ENCODE measurements at places on chromosomes 3 and 15. TPM values are rescaled to one million over a fixed set of nuclear protein-coding genes. Genes with fewer than 3 reads are reported as not detected.

DNA sequence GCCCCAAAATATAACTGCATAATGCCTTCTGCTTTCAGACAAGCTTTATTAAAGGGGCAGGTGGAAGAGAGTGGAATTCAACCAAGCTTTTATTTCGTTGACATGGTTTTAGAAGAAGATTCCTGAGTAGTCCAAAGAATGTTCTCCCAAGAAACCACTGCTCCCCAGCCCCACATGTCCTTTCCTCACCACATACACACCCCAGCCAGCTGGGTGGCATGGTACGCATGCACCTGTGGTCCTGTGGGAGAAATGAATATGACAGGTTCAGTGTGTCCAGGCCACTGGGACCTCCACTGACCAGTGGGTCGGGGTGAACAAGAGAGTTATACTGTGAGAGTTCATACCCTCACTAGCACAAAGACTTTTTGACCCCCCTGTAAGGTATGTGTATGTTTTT lies 30.2 kb downstream of the ARID3B start:
- peaks cover 20% of the 10 kb centered on the region for H3K36me3 ChIP-seq
- no peaks in the 10 kb centered on the region for H3K27me3 ChIP-seq
- DNase-seq: no peak
- H3K4me1 ChIP-seq: peaks cover 14% of the 10 kb centered on the region

- no peaks in the 10 kb centered on the region for H3K27me3 ChIP-seq
- H3K36me3 ChIP-seq: no peaks in the 10 kb centered on the region
- no peaks in the 10 kb centered on the region for H3K4me1 ChIP-seq
- H3K27ac ChIP-seq: no peak overlapping the region
Observed at GRCh38 chr3:133851931-133852330, 43.8 kb downstream of the RAB6B start.

AMT gene
- total RNA-seq: 33.4 TPM

KLHL40 gene
- total RNA-seq: not detected

- no peaks in the 10 kb centered on the region for H3K27me3 ChIP-seq
- H3K4me3 ChIP-seq: no peak overlapping the region
- DNase-seq: no peak
- no peaks in the 10 kb centered on the region for H3K4me1 ChIP-seq
- H3K27ac ChIP-seq: no peak overlapping the region
Observed at GRCh38 chr3:61719278-61719977, 158.1 kb downstream of the PTPRG start.

TOMM70 gene
- total RNA-seq: 37.1 TPM

GRCh38 chr3:71825551-71826283 lies 40.8 kb upstream of the PROK2 start:
- H3K36me3 ChIP-seq: no peaks in the 10 kb centered on the region
- DNase-seq: no peak
- no peaks in the 10 kb centered on the region for H3K4me1 ChIP-seq
- no peaks in the 10 kb centered on the region for H3K27me3 ChIP-seq
- H3K27ac ChIP-seq: no peak overlapping the region

CSPG5 gene
- total RNA-seq: 0.84 TPM

CACNA1D gene
- total RNA-seq: 2.8 TPM

DNA sequence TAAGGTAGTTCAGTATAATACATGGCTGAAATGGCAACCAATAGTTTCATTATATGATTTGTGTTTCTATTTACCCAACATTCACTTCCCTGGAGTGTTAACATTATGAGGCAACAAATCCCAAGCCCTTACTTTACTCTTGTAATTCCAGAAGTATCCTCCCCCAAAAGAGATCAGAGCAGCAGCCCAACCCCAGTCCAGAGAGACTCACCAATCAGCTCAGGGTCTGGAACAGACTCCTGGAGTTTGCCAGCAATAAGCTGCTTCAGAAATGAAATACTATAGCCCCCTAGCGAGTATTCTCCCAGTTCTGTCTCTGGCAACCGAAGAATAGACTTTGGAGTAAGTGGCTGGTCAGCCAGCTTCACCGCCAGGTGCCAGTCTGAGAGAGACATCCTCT lies 2.5 kb downstream of the UBL7 start:
- H3K27me3 ChIP-seq: no peaks in the 10 kb centered on the region
- H3K27ac ChIP-seq: no peak overlapping the region
- no peak overlapping the region for H3K4me3 ChIP-seq
- DNase-seq: no peak
- H3K4me1 ChIP-seq: peaks cover 20% of the 10 kb centered on the region

GRCh38 chr3:18044971-18045880 lies 302.8 kb upstream of the TBC1D5 start:
- no peak for DNase-seq
- no peak overlapping the region for H3K4me3 ChIP-seq
- H3K27ac ChIP-seq: no peak overlapping the region
- peaks cover 8% of the 10 kb centered on the region for H3K4me1 ChIP-seq

DNA sequence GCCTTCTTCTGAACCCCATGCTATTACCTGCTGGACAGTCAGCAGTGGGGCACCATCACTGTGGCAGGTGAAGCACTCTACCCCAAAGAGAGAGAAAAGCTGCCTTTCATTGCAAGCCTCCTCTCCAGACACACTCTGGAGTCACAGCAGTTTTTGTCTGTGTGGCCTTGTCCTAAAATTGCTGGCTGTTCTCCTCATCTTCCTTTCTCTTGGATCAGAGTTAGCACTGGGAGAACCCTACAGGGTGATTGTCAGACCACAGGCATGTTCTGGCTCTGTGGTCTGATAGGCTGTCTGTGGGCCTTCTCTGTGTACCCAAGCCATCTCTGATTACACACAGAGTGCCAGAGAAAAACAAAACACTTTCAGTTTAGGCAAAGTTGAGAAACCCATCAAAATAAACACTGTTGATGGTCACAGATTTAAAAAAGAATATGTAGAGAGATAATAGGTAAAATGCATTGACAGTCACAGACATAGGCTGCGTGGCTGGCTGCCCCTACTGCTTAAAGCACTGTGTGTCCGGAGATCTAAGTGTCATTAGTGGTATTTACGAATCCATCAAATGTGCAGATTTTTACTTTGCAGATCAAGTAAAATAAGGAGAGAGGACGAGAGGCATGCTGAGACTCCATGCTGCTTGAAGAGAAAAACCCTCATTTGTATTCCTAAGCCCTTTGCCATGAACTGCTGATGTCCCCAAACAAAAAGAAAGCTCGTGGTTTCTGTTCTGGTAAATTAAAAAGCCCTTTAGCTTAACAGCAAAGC lies 689.9 kb downstream of the TUSC7 start:
- peaks cover 27% of the 10 kb centered on the region for H3K4me1 ChIP-seq
- peaks cover 37% of the 10 kb centered on the region for H3K27me3 ChIP-seq
- no peak for DNase-seq
- H3K4me3 ChIP-seq: no peak overlapping the region
- no peaks in the 10 kb centered on the region for H3K36me3 ChIP-seq

- no peaks in the 10 kb centered on the region for H3K27me3 ChIP-seq
- H3K27ac ChIP-seq: no peak overlapping the region
- DNase-seq: no peak
- H3K36me3 ChIP-seq: no peaks in the 10 kb centered on the region
Observed at GRCh38 chr3:184077881-184078280, 19.0 kb upstream of the HTR3E start.

- no peaks in the 10 kb centered on the region for H3K4me1 ChIP-seq
- DNase-seq: no peak
- no peak overlapping the region for H3K4me3 ChIP-seq
- H3K27me3 ChIP-seq: no peaks in the 10 kb centered on the region
Observed at GRCh38 chr3:45736707-45737106, 47.5 kb downstream of the SACM1L start.

GABRA5 gene
- total RNA-seq: 0.11 TPM

ZNF501 gene
- 4.0 TPM for total RNA-seq

NTRK3 gene
- 2.1 TPM for total RNA-seq

- H3K4me1 ChIP-seq: peaks cover 13% of the 10 kb centered on the region
- H3K27ac ChIP-seq: no peak overlapping the region
- no peak overlapping the region for H3K4me3 ChIP-seq
- H3K27me3 ChIP-seq: no peaks in the 10 kb centered on the region
Observed at GRCh38 chr15:98937413-98938104, 70.0 kb downstream of the PGPEP1L start.

SLC2A2 gene
- not detected for total RNA-seq

DNA sequence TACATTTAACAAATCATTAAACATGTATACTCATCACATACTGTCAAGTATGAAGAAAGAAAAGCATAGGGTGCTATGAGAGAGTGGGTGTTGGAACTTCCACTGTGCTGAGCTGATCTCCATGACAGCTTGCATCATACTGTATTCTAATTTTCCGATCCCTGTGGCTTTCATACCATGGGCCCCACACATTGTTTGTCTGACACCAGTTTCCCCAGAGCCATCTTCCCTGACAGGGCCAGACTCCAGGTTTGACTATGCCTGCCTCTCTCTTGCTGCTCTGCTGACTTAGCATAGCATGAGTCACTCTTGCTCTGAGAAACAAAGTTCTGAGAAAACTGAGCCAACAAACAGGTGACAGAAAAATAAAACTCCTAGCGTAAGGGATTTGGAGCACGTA lies 37.0 kb upstream of the CASR start:
- no peak overlapping the region for H3K4me3 ChIP-seq
- H3K27me3 ChIP-seq: no peaks in the 10 kb centered on the region
- peaks cover 3% of the 10 kb centered on the region for H3K36me3 ChIP-seq
- H3K27ac ChIP-seq: no peak overlapping the region

- no peaks in the 10 kb centered on the region for H3K4me1 ChIP-seq
- peak overlapping the region; percentile 5 for H3K4me3 ChIP-seq
- H3K36me3 ChIP-seq: no peaks in the 10 kb centered on the region
- DNase-seq: no peak
- peaks cover 88% of the 10 kb centered on the region for H3K27me3 ChIP-seq
- H3K27ac ChIP-seq: no peak overlapping the region
Observed at GRCh38 chr3:14602804-14603644, 48.5 kb upstream of the CCDC174 start.

DNA sequence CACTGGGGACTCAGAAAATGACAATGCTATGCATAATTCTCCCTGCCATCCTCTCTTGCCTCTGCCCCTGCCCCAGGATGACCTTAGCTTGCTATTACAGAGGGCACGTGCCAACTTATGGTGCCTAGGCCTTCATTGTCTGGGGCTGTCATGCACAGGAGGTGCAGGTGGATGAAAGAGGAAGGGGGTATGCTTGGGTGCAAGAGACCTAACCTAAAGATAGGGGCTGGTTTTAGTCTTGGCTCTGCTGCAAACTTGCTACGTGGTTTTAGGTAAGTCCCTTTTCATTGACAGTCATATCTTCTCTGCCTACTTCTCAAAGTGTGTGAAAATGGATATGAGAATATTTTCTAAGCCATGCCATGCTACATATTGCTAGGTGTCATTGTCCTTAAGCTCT lies 161.3 kb downstream of the EPHB1 start:
- no peak overlapping the region for H3K4me3 ChIP-seq
- DNase-seq: no peak
- H3K27ac ChIP-seq: no peak overlapping the region
- no peaks in the 10 kb centered on the region for H3K36me3 ChIP-seq

PARP14 gene
- total RNA-seq: 39.7 TPM

RPL39L gene
- total RNA-seq: 14.5 TPM

GRCh38 chr3:152197937-152198336 lies 70.8 kb upstream of the MBNL1 start:
- no peaks in the 10 kb centered on the region for H3K27me3 ChIP-seq
- H3K27ac ChIP-seq: no peak overlapping the region
- H3K4me3 ChIP-seq: no peak overlapping the region
- H3K4me1 ChIP-seq: peaks cover 14% of the 10 kb centered on the region

DNA sequence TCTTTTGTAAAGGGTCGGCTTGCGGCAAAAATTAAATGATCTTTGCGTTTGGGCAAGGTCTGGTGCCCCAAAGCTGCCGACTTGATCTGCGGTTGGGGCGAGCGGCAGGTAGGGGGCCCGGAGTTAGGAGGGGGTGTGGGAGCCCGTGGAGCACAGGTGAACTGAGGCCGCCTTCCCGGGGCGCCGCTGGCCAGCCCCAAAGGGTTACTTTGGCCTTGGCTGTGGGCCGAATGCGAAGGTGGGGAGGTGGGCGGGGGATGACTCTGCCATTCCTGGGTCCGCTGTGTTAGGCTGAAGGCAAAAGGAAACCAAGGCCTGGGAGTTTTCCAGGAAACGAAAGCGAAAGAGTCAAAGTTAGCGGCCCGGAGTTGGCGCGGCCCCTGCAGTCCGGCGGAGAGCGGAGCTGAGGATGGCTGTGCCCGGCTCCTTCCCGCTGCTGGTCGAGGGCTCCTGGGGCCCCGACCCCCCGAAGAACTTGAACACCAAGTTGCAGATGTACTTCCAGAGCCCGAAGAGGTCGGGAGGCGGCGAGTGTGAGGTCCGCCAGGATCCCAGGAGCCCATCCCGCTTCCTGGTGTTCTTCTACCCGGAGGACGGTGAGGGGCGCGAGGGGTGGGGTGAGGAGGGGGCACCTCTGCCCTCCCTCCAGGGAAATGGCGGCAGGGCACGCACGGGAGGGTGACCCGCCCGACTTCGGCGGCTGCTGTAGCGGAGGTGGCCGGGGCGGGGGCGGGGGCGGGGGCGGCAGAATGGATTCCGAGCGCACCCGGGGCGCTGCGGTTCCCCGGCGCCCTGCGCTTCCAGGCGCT lies at the start of gene PARP14:
Gene PARP14, plus strand, starts transcription at position 365 of the 809 bp plus-strand sequence. Its CDS starts 45 bp downstream, at position 410.
- peak; percentile 64 for DNase-seq
- peaks cover 4% of the 10 kb centered on the region for H3K36me3 ChIP-seq
- H3K4me3 ChIP-seq: peak within 1 kb of the TSS; percentile 87
- H3K27me3 ChIP-seq: no peaks in the 10 kb centered on the region
- peaks cover 37% of the 10 kb centered on the region for H3K4me1 ChIP-seq

DNA sequence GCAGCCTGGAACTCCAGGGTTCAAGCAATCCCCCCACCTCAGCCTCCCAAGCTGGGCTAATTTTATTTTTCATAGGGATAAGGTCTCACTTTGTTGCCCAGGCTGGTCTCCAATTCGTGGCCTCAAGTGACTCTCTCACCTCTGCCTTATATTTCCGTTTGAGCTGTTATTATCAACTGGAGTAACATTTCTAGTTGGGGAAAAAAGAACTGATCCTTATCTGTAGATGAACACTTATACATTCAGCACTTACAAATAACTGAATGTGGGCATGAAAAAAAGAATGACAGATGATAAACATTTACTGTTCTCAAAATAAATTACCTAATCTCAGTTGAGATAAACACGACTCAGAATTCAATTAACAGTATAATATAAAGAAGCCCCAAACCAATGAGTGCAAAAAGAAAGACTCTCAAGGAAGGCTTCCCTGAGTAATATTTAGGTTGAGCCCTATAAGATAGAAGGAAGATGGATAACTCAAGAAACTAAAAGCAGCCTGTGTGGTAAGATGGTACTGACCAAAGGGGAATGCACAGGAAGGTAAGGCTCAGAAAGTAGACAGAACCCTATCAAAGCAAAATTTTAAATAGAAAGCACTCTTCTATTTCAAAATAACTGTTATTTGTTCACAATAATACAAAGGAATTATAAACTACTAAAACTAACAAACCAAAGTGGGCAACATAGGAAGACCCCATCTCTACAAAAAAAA lies 11.8 kb downstream of the UBE3A start:
- H3K27ac ChIP-seq: no peak overlapping the region
- H3K36me3 ChIP-seq: peaks cover 2% of the 10 kb centered on the region
- H3K4me1 ChIP-seq: peaks cover 12% of the 10 kb centered on the region

DNA sequence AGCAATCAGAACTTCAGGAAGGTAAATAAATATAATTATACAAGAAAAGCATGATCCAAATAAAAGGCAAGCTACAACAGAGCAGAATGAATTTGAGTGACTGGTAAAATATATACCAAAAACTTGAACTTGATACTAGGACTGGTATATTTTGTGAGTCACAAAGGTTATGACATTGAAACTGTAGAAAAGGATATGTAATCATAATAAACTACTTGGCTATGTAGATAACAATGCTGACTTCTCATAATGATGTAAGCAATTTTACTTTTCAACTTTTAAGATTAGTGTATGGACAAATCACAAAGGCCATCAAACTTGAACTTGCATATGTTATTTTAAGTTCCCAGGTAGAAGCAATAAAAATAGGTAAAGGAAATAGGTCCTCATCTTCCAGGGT lies 384.5 kb upstream of the NECTIN3 start:
- no peak for DNase-seq
- H3K4me3 ChIP-seq: no peak overlapping the region
- no peaks in the 10 kb centered on the region for H3K36me3 ChIP-seq

CX3CR1 gene
- 0.51 TPM for total RNA-seq

ARPC4 gene
- total RNA-seq: 138 TPM

PRSS50 gene
- total RNA-seq: 4.8 TPM
